Stomach (tissue), 19 donors: ENCODE measurements at places on chromosomes 7 and 10. TPM values are rescaled to one million over a fixed set of nuclear protein-coding genes. Genes with fewer than 3 reads are reported as not detected.

GRCh38 chr10:132185601-132186487, 904 bp upstream of the DPYSL4 start:
- H3K27me3 ChIP-seq, result peaks cover 79% of the 10 kb centered on the region
- H3K4me1 ChIP-seq, result peaks cover 25% of the 10 kb centered on the region
- peak; percentile 60 for DNase-seq
- H3K36me3 ChIP-seq, result no peaks in the 10 kb centered on the region
- peak overlapping the region; percentile 41 for H3K4me3 ChIP-seq

- DNase-seq, result no peak
- no peak overlapping the region for H3K27ac ChIP-seq
- peaks cover 7% of the 10 kb centered on the region for H3K4me1 ChIP-seq
- H3K27me3 ChIP-seq, result no peaks in the 10 kb centered on the region
- H3K4me3 ChIP-seq, result no peak overlapping the region
- no peaks in the 10 kb centered on the region for H3K36me3 ChIP-seq
These were observed 11.2 kb downstream of the WDR86 start for GRCh38 chr7:151398446-151399304.

DNA sequence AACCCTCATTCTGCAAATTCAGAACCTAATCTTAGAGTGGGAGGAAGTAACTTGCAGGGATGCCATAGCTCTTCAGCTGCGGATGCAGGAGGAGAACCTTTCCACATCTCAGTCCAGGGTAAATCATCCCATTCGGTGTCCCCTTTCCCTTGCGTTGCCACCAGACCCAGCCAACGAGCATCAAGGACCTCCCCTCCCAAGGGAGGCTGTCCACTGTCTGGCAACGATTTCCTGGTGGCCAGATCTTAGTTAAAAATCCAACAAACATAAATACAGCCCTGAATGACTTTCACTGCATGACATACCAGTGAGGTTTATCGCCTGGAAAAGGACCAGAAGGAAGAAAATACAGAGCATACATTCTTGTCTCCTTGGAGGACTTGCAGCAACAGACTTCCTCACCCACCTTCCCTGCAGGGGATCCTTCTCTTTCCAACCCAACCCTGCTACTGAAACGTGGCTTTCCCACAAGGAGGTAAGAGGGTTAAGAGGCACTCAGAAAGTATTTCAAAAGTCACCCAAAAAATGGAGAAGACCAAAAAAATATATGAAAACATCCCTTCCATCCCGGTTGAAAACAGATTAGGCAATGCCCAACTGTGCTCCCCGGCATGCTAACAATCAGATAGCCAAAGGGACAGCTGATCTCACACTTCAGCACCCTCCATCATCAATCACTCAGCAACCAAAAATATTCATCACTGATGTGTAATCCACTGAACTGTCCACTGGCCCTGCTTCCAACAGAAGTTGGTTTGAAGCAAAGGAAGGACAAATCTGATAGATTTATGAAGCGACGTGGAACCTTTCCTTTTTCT, 206.6 kb downstream of the TNS3 start:
- H3K4me3 ChIP-seq, result no peak overlapping the region
- no peak overlapping the region for H3K27ac ChIP-seq
- no peak for DNase-seq

DNA sequence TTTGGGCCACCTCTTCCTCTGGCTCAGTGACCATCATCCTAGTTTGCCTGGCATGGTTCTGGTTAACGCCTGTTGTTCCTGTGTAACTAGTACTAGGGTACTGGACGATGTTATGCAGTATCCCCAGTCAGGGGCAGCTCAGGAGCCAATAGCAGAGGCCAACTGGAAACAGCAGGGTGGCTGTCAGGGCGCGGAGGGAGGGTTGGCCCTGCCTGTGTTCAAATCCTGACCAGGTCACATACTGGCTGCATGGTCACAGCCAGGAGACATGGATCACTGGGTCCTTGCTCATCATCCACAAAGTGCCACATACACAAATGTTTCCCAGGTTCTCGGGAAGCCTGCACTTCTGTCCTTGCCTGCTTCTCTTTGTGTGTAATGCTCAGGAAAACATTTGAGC, 12.3 kb upstream of the RBP3 start:
- DNase-seq, result no peak
- H3K4me1 ChIP-seq, result no peaks in the 10 kb centered on the region
- H3K27ac ChIP-seq, result no peak overlapping the region
- H3K27me3 ChIP-seq, result no peaks in the 10 kb centered on the region
- H3K36me3 ChIP-seq, result no peaks in the 10 kb centered on the region

GRCh38 chr10:17744341-17744861, 7.6 kb upstream of the TMEM236 start:
- no peak overlapping the region for H3K4me3 ChIP-seq
- H3K36me3 ChIP-seq, result no peaks in the 10 kb centered on the region
- DNase-seq, result no peak
- no peak overlapping the region for H3K27ac ChIP-seq
- no peaks in the 10 kb centered on the region for H3K27me3 ChIP-seq

GRCh38 chr7:23544913-23545354, 13.2 kb upstream of the TRA2A start:
- peaks cover 4% of the 10 kb centered on the region for H3K4me1 ChIP-seq
- no peaks in the 10 kb centered on the region for H3K27me3 ChIP-seq
- DNase-seq, result peak; percentile 74
- no peak overlapping the region for H3K4me3 ChIP-seq

- H3K4me3 ChIP-seq, result no peak overlapping the region
- H3K27ac ChIP-seq, result no peak overlapping the region
- H3K36me3 ChIP-seq, result no peaks in the 10 kb centered on the region
- H3K4me1 ChIP-seq, result no peaks in the 10 kb centered on the region
- H3K27me3 ChIP-seq, result no peaks in the 10 kb centered on the region
These were observed 182.8 kb upstream of the PHYHIPL start for GRCh38 chr10:58993480-58994221.

GRCh38 chr7:13921062-13921461, 68.4 kb downstream of the ETV1 start:
- H3K4me3 ChIP-seq, result no peak overlapping the region
- H3K36me3 ChIP-seq, result no peaks in the 10 kb centered on the region
- no peak for DNase-seq
- H3K4me1 ChIP-seq, result no peaks in the 10 kb centered on the region
- H3K27me3 ChIP-seq, result no peaks in the 10 kb centered on the region
- H3K27ac ChIP-seq, result no peak overlapping the region

DNA sequence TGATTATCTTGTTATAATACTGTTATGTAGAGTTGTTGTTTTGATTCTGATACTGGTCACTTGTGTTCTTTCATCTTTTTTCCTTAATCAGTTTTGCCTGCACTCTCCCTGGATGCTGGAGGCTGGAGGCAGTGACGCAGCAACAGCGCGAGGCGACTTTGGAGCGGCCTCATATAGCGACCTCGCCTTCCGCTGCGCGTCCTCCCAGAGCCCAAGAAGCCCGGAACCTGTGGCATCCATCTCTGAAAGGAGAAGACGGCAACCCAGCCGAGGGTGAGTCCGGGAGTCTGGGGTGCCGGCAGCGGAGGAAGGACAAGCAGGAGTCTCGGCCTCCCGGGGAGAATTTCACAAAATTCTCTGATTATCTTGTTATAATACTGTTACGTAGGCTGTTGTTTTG, 161.2 kb downstream of the ZNF33B start:
- no peak for DNase-seq
- no peak overlapping the region for H3K4me3 ChIP-seq
- H3K4me1 ChIP-seq, result peaks cover 7% of the 10 kb centered on the region
- H3K27ac ChIP-seq, result no peak overlapping the region
- peaks cover 14% of the 10 kb centered on the region for H3K27me3 ChIP-seq

DNA sequence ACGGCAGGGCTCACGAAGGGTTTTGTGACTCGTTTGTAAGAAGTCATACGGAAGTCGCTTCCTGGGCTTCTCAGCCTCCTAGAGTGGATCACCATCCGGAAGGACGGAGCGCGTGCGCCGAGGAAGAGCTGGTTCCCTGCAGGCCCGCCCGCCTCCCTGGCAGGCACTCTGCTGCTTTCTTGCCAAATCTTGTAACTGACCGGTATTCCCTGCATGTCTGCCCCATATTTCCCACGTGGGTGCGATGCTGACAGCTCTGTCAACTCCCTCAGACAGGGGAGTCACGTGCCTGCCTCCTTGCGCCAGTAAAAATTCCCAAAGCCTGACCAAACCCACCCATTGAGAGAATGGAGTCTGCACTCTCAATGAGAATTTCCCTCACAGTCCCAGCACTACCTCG, 12.7 kb downstream of the SHH start:
- peaks cover 33% of the 10 kb centered on the region for H3K27me3 ChIP-seq
- H3K4me3 ChIP-seq, result no peak overlapping the region
- no peak overlapping the region for H3K27ac ChIP-seq

- H3K36me3 ChIP-seq, result no peaks in the 10 kb centered on the region
- peaks cover 6% of the 10 kb centered on the region for H3K4me1 ChIP-seq
- no peak for DNase-seq
- H3K4me3 ChIP-seq, result no peak overlapping the region
- H3K27ac ChIP-seq, result no peak overlapping the region
These were observed 87.0 kb downstream of the ADD3 start for GRCh38 chr10:110094786-110095185.

GRCh38 chr10:61464461-61465170, 11.4 kb upstream of the TMEM26 start:
- DNase-seq, result no peak
- no peak overlapping the region for H3K27ac ChIP-seq
- H3K4me3 ChIP-seq, result no peak overlapping the region

GRCh38 chr7:31023877-31024276, 28.2 kb upstream of the ADCYAP1R1 start:
- no peak overlapping the region for H3K4me3 ChIP-seq
- H3K36me3 ChIP-seq, result no peaks in the 10 kb centered on the region
- H3K27ac ChIP-seq, result no peak overlapping the region

DNA sequence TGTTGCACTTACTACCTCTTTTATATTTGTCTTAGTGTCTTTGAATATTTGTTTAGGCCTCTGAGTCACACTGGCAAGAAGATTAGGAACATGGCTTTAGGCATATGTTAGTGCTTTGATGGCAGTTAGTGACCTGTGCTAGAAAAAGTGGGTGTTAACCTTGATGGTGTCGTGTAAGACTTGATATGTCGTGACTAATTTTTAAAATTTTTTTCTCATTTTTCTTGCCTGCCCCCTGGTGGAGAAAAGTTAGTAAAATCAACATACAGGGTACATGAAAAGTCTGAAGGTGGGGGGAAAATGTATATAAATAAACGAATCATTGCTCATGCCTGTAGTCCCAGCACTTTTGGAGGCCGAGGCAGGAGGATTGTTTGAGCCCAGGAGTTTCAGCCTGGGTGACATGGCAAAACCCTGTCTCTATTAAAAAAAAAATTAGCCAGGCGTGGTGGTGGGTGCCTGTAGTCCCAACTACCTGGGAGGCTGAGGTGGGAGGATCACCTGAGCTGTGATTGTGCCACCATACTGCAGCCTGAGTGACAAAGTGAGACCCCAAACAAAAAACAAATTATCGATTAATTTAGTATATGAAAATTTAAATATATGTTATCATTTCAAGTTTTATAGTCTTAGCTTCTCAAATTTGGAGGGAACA, 44.6 kb downstream of the TAX1BP1 start:
- peak overlapping the region; percentile 24 for H3K27ac ChIP-seq
- H3K36me3 ChIP-seq, result peaks cover 44% of the 10 kb centered on the region
- DNase-seq, result peak; percentile 72
- no peaks in the 10 kb centered on the region for H3K27me3 ChIP-seq

GRCh38 chr10:1454428-1454827, 282.9 kb downstream of the ADARB2 start:
- no peaks in the 10 kb centered on the region for H3K36me3 ChIP-seq
- DNase-seq, result no peak
- H3K27me3 ChIP-seq, result no peaks in the 10 kb centered on the region
- H3K4me1 ChIP-seq, result no peaks in the 10 kb centered on the region
- no peak overlapping the region for H3K4me3 ChIP-seq

DNA sequence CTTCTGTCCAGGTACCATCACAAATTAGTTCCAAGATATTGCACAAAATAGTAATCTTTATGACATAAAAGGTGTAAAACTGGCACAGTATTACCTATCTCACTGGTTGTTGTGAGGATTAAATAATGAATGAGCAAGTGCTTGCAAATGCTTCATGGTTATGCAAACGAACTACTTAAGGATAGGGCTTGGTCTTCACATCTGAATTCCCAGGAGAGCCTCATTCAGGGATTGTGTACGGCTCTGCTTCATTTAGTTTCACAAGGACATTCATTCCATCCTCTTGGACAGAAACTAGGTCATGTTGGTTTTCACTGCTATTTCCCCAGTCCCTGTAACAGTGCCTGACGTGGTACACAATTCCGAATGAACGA, 12.1 kb downstream of the ABCA13 start:
- no peaks in the 10 kb centered on the region for H3K36me3 ChIP-seq
- H3K4me1 ChIP-seq, result no peaks in the 10 kb centered on the region
- no peak overlapping the region for H3K4me3 ChIP-seq
- no peaks in the 10 kb centered on the region for H3K27me3 ChIP-seq
- no peak for DNase-seq

GRCh38 chr7:138727336-138728099, 26.4 kb upstream of the SVOPL start:
- H3K4me1 ChIP-seq, result no peaks in the 10 kb centered on the region
- H3K27me3 ChIP-seq, result no peaks in the 10 kb centered on the region
- H3K36me3 ChIP-seq, result no peaks in the 10 kb centered on the region
- DNase-seq, result no peak
- no peak overlapping the region for H3K4me3 ChIP-seq
- no peak overlapping the region for H3K27ac ChIP-seq

DNA sequence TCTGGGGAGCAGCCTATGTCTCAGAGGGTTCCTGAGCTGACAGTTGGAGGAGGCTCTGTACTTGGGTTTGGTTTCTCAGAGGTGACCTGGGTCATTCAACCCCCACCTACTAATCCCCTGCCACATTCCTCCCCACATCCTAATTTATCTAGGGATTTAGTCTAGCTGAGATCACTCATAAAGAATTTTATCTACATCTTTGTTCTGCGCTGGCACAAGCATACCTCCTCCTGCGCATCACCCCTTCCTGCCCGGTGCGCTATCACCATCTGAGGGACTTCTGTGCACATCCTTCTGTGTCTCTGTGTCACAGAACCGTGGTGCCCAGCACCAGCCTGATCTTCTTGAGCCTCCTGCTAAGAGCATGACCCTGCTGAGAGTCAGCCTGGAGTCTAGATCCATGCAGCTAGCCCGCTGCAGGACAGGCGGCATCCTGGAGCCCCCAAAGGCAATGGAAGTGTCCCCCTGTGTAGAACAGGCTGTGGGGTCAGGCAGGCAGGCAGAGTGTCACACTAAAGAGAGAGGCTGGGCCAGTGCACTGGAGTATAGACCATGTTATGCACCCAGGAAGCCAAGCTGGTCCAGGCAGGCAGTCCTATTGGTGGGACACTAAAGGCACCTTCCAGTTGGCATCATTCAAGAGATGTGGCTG, 63.6 kb downstream of the ARHGAP22 start:
- H3K27ac ChIP-seq, result no peak overlapping the region
- H3K27me3 ChIP-seq, result no peaks in the 10 kb centered on the region
- H3K4me3 ChIP-seq, result no peak overlapping the region

HYAL4 gene
- total RNA-seq, result not detected

XRCC2 gene
- total RNA-seq, result 0.58 TPM

IFIT1 gene
- 12.1 TPM for total RNA-seq

AASS gene
- 6.1 TPM for total RNA-seq

CRPPA gene
- 0.89 TPM for total RNA-seq

PIK3AP1 gene
- 14.5 TPM for total RNA-seq

SYT15 gene
- total RNA-seq, result not detected
